ENCODE measurements at places on chromosomes 2 and 18. TPM values are rescaled to one million over a fixed set of nuclear protein-coding genes. Genes with fewer than 3 reads are reported as not detected.

DNA sequence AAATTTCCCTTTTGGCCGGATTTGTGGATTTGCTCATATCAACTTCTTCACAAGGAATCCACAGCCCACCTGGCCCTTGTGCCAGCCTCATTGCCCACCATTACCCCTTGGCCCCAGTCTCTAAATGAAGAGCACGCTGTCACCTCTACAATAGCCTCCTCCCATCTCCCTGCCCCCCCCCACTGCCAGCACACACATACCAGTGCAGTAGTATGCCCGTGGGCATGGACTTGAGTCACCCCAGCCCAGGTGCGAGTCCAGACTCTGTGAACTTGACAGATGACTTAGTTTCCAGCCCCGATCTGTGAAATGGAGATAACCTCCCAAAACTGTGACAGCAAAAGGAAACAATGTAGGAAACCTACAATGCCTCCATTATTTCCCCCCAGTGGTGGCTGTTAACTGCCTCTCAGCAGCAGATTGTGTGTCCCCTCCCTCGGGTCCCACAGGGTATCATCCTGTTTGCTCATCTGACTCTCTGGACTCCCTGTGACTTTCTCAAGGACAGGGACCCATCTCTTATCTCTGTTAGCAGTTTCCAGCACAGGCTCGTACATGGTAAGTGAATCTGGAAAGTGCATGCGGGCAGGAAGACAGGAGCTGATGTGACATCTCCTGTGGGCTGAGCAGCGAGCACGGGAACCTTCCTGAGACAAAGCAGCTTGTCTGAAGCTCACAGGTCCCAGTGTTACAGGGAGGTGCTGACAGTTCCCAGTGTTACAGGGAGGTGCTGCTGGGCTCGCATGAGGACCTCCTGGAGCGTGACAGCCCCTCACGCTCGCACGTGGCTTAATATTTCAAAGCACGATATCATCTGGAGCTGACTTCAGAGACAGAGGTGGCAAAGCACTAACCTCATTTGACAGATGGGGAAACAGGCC lies 4.2 kb upstream of the TMEM185B start:
- DNase-seq: peak; percentile 54

GRCh38 chr2:16064745-16065144 lies 124.4 kb downstream of the MYCN start:
- DNase-seq: no peak

The LBX2 gene
- 0.43 TPM for total RNA-seq

DNA sequence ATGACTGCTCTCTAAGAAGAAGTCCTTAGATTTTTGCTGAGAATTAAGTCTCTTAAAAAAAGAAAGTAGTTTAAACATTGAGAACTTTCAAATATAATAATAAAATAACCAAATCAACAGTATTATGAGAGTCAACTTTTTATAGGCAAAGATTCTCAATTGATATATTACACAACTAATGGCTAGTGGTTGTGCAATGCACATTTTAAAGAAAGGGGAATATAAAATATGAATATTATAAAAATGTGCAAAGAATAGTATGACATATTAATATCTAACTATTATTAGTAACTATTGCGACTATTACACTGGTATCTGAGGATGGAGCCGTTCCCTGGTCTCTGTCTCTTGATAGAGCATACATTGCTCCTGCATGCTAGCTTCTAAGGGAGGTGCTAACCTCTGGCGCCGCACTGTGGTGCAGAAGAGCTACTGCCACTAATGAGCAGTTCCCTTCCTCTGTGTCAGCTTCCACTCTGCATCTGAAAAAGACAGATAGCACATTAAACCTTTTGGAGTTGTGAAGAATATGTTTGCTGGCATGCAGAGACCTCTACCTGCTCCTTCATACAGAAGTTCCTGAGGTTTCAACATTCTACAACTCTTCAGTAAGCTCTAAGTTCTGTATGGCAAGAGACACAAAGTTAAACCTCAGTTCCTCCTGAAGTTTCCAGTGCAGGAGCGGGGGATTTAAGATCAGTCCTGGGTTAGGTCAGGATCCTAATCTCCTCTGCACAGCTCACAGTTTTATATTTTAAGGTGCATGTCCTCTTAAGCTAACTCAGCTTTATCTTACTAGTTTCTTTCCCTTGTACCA lies 3.5 kb upstream of the SLC9A2 start:
- DNase-seq: peak; percentile 69

- no peak for DNase-seq
These were observed 168.7 kb downstream of the TNS1 start for GRCh38 chr2:217834057-217834620.

GRCh38 chr2:60459851-60460250 lies 93.6 kb downstream of the BCL11A start:
- no peak for DNase-seq
